ENCODE measurements at places on chromosomes 4 and X.

DNA sequence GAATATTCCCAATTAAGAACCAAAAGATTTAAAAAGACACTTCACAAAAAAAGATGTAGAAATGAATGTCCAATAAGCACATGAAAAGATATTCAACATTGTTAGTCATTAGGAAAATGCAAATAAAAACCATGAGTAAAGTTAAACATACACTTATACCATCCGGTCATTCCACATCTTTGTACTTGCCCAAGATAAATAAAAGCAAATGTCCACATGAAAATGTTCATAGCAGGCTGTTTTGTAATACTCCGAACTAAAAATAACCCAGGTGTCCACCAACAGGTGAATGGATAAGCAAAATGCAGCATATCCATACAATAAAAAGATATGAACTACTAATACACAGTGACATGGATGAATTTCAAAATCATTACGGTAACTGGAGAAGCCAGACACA is 28.6 kb upstream of the ZCCHC4 start:
- DNase-seq = no peak

GRCh38 chrX:11733614-11734013 is 24.4 kb upstream of the MSL3 start:
- DNase-seq = no peak

DNA sequence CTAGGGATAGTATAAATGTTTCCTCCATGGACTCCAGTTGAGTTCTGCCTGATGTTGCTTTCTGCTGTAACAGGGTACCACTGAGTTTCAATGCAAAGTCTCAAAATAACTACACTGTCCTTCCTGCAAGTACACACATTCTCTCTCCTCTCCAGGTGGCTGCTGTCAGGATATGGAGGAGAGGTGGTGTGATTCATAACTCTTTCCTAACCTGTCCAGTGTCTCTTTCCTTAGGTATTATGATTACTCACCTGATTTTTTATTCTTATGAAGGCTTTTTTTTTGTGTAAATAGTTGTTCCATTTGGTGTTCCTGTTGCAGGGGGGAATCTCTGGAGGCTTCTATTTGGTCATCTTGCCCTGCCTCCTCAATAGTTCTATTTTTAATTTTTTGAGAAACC is 39.8 kb upstream of the POF1B start:
- no peak for DNase-seq

DNA sequence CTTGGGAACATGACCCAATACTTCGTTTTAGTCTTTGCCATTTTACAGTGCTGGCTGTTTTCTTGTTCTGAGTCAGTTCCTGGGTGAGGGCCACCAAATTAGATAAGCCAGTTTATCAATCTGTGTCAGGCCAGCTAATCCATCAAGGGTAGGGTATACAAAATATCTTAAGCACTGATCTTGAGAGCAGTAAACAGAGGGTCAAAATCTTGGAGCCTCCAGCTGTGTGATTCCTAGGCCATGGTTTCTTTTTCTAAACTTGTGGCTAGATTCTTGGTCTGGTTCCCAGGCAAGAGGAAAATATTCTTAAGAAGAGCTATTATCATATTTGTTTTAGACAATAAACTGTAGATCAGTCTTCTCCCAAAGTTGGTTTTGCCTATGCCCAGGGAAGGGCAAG is 1396.6 kb upstream of the PABPC4L start:
- DNase-seq = no peak

- no peak for DNase-seq
These were observed 62.9 kb upstream of the ADRA2C start for GRCh38 chr4:3703343-3703676.

GRCh38 chr4:129146639-129147038 is 50.7 kb downstream of the C4orf33 start:
- no peak for DNase-seq

DNA sequence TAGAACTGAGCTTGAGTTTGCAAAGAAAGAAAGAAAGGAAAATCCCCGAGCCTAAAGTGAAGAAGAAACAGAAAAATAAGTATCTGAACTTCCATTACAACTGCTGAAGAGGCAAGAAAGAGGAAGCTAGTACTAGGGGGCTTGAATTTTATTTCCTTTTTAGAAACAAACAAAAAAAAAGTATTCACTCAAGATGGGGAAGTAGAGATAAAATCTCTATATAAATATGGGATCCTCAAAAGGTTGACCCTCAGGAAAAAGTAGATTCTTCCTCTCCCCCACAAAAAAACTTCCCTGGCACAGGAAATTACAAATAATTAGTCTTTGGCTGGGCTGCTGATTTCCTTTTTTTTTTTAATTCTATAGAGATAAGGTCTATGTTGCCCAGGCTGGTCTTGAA is 16.0 kb downstream of the LRBA start:
- no peak for DNase-seq

- no peak for DNase-seq
These were observed 73.6 kb downstream of the CPEB2 start for GRCh38 chr4:15075875-15076274.

- no peak for DNase-seq
These were observed 44.6 kb upstream of the ADRA2C start for GRCh38 chr4:3721627-3722026.

DNA sequence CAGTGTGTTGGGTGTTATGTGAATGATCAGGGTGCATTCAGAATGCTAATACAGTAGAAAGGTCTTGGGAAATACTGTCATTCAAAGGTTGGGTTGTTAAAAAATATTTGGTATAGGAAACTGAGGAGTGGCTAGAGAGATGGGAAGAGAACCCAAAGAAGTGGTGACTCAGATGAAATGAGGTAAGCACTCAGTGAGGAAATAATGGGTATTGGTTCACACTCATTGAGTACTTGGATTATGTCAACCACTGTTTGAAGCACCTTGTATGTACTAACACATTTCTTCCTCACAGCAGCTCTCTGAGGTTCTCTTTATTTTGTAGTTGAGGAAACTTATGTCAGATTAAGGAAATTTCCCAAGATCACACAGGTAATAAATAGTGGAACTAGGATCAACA is 40.8 kb upstream of the NUDT6 start:
- no peak for DNase-seq

GRCh38 chrX:153468008-153468580 is 2.3 kb downstream of the HAUS7 start:
- DNase-seq = no peak

DNA sequence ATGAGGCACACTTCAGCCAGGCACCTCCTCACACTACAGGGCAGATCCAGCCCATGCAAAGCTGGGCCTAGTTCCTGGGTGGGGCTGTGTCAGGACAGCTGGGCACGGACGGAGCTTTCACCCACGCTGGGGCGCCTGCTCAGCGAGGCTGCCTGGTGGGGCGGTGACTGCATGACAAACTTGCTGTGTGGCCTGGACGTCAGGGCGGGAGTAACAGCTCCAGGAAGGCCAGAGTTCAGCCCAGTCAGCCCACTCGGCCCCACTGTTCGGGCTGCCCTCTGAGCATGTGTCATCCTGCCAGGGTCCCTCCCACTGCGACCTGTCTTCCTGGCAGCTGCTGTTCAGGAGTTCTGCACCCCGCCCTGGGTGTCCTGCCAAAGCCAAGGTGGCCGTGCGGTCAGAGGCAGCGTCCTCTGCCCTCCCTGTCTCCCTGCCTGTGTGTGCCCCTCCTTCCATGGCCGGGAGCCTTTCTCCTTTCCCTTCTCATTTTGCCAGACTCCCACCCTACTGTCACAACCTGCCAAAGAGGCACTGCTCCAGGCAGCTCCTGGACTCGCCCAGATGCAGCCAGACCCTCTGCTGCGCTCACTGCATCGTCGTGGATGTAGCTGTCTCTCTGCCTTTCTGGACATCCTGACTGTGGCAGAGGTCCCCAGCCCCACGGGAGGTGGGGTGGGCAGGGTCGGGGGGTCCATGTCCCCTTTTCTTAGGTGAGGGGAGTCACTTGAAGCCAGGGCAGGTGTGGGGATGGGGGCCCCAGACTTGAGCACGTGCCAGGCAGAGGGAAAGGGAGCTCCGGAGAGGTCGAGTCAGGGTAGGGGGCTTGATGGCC is 33.0 kb upstream of the KIAA0232 start:
- no peak for DNase-seq

- DNase-seq = no peak
These were observed 53.7 kb upstream of the NFKB1 start for GRCh38 chr4:102447413-102447812.

DNA sequence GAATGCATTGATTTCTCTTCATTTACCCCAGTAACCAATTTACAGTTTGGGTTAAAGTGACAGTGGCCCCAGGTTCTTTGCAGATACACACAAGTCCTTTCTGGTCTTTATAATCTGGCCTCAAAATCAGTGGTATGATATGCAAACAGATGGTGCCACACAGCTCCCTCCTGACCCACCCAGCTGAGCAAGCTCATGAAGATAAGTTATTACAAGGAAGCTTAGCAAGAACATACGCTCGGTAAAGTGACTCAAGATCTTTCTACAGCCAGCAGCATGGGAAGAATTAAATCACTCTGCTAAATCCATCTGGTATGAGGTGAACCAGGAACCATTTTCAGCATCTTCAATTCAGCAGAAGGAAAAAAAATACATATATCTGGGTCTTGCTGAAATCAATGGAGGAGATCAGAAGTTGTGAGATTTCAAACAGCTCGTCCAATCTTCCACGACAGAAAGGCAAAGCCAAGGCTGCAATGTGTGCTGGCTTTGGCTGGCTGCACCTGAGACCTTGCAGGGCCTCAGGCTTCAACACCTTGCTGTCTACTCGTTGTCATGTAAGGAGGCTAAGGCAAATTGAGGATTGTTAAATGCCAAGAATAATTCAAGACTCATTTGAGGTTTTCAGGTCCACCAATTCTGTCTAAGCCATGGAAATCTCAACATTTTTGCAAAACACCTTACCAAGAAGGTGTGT is 28.2 kb downstream of the SEL1L3 start:
- no peak for DNase-seq

GRCh38 chr4:36508394-36508793 is 227.0 kb downstream of the DTHD1 start:
- no peak for DNase-seq

DNA sequence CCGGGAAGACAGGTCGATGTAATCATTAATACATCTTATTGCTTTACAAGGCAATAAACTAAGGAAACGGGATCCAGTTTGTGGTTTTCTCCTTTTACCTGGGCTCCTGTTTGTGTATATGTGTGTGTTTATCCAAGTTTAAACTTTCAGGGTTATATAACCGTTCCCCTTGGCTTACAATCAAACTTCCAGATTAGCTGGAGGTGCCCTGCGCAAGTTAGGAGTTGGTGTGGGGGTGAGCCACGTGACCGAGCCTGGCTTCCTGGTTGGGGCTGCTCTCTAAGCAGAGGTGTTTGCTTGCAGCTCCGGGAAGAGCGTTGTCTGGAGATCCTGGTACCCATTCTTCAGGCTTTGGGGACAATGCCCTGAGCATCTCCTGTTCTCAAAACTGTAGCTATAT is 129.2 kb downstream of the FHDC1 start:
- no peak for DNase-seq

DNA sequence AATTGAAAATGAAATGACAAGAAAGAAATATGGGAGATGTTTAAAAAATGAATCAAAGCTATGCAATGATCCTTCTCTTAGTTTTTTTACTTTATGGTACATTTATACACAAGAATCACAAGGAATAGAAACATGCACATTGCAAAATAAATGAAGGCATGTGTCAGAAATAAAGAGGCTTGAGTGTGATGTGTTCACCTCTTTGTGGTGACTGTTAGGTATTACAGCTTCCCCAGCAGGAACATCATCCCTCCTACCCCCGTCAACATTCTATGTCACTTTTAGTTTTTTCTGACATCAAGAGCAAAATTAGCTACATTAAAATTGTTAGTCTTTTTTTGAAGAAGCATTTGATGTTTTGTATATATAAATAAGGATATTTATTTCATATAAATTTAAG is 214.8 kb downstream of the SLC4A4 start:
- DNase-seq = no peak

DNA sequence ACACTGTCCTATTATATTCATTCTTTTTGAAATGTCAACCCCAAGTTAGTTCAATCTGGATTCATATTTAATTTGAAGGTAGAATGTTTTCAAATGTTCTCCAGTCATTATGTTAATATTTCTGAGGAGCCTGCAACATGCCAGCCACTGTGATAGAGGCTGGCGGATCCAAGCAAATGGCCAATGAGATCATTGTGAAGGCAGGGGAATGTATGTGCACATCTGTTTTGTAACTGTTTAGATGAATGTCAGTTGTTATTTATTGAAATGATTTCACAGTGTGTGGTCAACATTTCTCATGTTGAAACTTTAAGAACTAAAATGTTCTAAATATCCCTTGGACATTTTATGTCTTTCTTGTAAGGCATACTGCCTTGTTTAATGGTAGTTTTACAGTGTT is 1.6 kb downstream of the CXCL1 start:
- DNase-seq = no peak

DNA sequence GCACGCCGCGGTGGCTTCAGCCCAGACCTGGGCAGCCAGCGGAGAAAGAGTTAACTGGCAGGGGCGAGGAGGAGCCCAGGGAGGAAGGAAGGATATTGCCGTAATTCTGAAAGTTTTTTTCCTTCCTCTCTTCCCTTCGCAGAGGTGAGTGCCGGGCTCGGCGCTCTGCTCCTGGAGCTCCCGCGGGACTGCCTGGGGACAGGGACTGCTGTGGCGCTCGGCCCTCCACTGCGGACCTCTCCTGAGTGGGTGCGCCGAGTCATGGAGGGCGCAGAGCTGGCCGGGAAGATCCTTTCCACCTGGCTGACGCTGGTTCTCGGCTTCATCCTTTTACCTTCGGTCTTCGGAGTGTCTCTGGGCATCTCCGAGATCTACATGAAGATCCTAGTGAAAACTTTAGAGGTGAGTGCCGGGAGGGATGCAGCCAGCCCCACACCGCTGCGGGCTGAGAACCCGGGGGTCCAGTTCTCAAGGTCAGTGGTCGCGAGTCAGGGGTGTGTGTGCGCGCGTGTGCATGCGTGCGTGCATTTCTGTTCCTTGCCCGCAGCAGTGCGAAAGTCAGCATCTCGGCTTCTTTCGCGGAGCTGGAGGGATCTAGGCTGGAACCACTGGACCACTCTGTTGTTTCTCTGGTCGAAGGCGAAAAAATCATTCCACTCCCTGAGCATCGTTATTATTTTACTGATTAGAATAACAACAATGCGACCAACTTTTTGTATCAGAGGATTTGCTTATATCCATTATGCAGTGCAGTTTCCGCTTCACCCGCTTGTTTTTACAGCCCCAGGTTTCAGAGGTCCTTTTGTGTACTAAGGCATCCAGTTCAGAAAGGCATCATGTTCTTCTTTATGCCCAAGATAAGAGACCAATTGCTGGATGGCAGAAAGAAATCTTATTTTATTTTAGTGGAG is 709 bp downstream of the GPAT3 start:
- DNase-seq = no peak

GRCh38 chrX:30217465-30217864 is 2.1 kb downstream of the MAGEB2 start:
- no peak for DNase-seq

DNA sequence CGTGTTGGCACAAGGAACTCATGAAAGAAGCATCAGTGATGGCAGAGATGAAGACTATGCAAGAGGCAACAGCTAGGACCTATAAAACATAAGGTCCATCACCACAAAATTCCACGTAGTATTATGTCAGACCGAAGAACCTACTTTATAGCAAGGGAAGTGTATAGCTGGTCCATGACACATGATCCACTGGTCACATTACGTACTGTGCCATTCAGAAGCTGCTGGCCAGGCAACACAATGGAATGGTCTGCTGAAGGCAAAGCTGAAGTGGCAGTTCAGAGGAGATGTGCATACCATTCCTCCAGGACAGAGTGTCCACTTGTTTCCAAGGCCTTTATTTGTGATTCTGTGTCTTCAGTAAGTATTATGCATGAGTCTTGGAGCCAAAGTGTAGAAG is 215.5 kb upstream of the UGT8 start:
- no peak for DNase-seq
